ENCODE measurements at places on chromosomes 13 and 19.
A peak's percentile ranks its signal among the peaks of the same experiment; 100 is the strongest.

DNA sequence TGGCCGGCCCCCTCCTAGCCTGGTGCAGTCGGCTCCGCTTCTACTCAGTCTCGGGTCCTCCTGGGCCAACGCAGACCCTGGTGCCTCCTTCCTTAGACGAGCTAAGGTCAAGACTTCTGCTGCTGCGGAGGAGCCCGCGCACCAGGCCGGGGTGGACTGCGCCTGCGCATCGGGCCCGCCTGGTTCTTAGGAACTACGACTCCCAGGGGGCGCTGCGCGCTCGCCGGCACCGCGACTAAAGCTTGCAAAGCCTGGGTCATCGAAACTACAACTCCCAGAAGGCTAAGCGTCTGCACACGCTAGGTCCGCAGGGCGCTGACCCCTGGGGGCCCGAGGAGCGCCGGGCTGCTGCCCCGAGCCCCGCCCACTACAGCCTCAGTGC is at the start of gene ZNF835:
Gene ZNF835 (minus strand): TSS at position 145 of the 382 bp plus-strand sequence. CDS start 6,559 bp downstream, outside the sequence.
- peak; percentile 2 for DNase-seq

- no peak for DNase-seq
These were observed 36.7 kb upstream of the DGKH start for GRCh38 chr13:42011601-42012350.

DNA sequence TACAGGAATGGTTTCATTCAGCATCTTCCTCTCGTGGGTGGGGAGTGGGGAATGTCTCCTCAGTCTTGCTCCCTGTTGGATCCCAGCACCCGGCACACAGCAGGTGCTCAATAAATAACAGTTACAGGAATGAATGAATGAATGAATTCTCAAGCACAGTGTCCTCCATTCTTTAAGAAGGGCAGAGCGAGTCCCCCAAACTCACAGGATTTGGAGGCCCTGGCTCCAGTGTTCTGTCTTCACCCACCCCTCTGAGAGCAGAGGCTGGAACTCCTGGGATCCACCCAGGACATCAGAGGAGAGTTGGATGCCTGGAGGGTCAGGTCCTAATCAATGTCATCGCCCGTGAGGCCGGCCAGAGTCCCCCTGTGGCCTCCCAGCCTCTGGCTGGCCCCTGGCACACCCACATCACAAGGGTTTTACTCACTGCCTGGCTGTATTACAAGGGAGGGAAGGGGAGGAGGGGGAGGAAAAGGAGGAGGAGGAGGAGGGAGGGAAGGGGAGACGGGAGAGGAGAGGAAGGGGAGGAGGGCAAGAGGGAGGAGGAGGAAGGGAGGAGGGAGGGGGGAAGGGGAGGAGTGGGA is 8.7 kb upstream of the CREB3L3 start:
- peak; percentile 85 for DNase-seq

DNA sequence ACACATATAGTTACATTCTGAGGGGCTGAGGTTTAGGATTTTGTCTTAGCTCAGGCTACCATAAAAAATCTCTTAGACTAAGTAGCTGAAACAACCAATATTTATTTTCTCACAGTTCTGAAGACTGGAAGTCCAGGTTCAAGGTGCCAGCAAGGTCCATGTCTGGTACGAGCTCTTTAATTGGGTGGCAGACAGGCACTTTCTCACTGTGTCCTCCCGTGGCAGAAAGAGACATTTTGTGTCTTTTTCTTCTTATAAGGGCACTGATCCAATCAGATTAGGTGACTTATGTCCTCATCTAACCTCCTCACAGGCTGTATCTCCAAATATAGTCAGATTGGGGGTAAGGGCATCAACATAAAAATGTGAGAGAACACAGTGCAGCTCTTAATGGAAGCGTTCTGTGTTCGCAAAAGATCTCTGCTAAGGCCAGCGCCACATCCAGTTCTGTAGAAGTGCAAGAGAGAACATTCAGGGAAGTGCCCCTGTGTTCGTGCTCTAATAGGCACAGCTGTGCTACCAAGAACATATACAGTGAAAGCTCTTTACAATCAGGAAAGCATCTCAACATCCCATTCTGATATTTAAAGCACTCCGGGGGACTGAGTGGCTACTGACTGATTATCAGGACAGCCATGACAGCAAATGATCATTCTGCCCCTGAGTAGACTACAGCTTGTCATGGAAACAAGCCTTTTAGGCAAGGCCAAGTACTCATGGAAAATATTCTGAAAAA is 819.2 kb downstream of the LIG4 start:
- no peak for DNase-seq

GRCh38 chr13:59261928-59262488 is 901.7 kb downstream of the DIAPH3 start:
- no peak for DNase-seq

GRCh38 chr19:18857223-18857622 is 25.5 kb downstream of the UPF1 start:
- DNase-seq = no peak

- no peak for DNase-seq
These were observed 68.2 kb downstream of the COL4A1 start for GRCh38 chr13:110238818-110239195.

DNA sequence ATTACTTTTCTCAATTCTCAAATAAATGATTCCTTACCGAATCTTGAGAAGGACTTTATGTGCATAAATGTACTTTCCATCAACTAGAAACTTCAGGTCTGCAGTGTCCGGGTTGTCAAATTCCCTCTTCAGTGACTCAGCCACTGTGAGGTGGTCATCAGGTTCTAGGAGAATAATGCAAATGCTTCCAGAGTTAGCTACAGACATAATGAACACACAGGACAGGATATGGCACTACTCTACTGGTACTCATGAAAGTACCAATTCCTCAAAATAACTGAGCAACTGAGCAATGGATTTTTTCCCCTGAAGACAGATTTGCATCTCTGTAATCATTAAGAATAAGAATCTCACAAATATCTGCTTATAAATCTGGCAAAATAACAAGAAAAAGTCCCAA is 31.2 kb downstream of the RCBTB2 start:
- DNase-seq = peak; percentile 37

- peak; percentile 39 for DNase-seq
These were observed 102.3 kb downstream of the STOML3 start for GRCh38 chr13:38888309-38888708.

GRCh38 chr13:114248011-114248410 is 13.3 kb downstream of the CDC16 start:
- DNase-seq = no peak

DNA sequence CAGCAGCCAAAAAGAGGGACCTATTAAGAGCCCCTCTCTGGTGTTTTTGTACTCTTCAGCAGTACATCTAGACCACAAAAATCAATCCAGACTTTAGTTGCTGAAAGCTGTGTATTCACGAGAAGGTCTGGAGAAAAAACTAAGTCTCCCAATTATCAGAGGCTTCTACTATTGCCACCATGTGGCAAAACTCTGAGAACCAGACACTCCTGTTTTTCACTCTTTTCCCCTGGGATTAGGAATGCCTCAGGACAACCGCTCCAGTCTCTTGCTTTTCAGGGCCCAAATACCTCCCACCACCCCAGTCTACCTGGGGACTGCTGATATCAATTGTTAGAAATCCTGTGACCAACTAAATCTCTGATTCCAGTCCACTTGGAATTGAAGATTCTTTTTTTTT is 30.1 kb upstream of the OBI1 start:
- DNase-seq = no peak

DNA sequence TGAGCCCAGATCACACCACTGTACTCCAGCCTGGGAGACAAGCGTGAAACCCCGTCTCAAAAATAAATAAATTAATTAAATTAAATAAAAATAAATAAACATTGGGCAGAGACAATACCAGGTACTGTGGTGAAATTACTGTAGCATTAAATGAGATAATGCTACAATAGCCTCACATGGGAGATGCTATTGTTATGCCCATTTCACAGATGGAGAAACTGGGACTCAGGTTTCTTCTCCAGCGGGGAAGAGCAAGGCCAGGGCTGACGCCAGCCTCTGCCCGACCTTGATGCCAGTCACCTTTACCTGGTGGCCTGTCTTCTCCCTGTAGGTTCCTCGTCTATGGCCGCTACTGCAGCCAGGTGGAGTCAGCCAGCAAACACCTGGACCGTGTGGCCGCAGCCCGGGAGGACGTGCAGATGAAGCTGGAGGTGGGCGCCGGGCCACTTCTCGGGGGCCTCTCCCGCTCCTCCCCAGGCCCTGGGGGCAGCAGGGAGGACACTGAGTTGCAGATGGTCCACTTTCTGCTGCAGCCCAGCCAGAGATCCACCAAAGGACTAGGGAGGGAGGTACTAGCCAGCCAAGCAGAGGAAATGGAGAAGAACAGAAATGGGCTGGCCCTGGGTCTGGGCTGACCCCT is 53.9 kb downstream of the VAV1 start:
- DNase-seq = no peak

- no peak for DNase-seq
These were observed 188.5 kb downstream of the LIG4 start for GRCh38 chr13:108026680-108027410.

GRCh38 chr19:24029941-24030636 is 56.9 kb upstream of the ZNF254 start:
- no peak for DNase-seq
